ENCODE measurements at places on chromosomes 7 and 10.
A peak's percentile ranks its signal among the peaks of the same experiment; 100 is the strongest.

- no peak for DNase-seq
Observed at GRCh38 chr7:121343302-121343701, 14.5 kb downstream of the WNT16 start.

DNA sequence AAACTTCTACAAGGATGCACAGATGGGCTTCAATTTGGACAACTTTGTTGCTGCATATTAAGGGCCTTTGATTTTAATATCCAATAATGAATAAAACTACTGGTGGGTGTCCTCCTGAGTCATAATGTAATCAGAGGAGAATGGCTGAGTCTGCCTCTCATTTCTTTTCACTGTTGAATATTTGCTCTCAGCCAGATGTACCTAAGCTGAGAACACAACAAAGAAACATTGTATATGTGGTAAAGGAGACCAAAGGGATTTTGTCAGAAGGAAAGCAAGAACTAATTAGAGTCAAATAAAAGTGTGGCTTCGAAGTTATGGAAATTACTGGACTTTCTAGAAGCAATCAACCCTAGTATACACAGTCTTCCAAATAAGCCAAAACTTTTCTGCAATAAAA, 131.0 kb upstream of the BET1 start:
- DNase-seq, result no peak

- no peak for DNase-seq
Observed at GRCh38 chr10:102633287-102633686, 11.0 kb upstream of the TRIM8 start.

- DNase-seq, result no peak
Observed at GRCh38 chr7:100890653-100891567, 1.4 kb upstream of the UFSP1 start.

DNA sequence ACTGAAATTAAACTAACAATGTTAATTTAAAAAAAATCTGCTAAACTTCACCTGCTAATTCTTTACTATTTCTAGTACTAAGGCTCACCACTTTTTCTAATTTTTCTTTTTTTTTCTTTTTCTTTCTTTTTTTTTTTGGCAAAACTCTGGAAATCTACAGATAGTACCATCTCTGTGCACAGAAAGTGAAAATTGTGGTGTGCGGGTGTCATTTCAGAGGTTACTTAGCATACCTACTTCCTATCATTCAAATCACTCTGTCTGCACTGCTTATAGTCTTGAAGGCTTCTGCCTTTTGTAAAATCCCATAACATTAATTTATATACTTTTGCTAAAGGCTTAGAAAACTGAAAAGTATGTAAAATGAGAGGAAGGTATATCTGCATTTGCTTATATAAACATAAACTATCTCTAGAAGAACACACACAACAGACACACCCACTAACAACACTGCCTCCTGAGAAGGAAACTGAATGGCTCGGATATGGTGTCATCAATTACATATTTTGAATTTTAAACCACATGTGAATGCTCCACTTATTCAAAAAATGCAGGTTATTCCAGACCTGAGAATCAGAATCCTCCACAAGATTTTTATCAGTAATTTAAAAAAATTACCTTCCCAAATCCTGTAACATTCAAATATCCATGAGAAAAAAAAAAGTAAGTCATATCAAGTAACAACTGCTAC, 229.5 kb downstream of the PARD3 start:
- DNase-seq, result no peak

GRCh38 chr7:43761938-43762692, 3.6 kb downstream of the BLVRA start:
- DNase-seq, result no peak

DNA sequence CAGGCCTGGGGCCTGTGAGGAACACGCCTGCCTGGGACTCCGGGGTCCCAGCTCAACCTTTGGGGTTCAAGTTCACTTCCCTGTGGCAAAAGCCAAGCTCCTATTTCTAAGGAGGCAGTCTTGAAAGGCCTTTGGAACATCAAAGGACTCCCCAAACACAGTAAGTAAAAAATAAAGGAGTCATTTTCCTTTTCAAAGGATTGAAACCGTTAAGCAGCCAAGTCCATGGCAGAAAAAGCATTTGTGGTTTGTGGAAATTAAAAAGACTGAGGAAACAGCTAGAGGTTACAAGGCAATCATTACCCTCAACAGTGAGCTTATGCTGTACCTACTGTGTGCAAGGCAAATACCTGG, 200.8 kb downstream of the MYOF start:
- no peak for DNase-seq

DNA sequence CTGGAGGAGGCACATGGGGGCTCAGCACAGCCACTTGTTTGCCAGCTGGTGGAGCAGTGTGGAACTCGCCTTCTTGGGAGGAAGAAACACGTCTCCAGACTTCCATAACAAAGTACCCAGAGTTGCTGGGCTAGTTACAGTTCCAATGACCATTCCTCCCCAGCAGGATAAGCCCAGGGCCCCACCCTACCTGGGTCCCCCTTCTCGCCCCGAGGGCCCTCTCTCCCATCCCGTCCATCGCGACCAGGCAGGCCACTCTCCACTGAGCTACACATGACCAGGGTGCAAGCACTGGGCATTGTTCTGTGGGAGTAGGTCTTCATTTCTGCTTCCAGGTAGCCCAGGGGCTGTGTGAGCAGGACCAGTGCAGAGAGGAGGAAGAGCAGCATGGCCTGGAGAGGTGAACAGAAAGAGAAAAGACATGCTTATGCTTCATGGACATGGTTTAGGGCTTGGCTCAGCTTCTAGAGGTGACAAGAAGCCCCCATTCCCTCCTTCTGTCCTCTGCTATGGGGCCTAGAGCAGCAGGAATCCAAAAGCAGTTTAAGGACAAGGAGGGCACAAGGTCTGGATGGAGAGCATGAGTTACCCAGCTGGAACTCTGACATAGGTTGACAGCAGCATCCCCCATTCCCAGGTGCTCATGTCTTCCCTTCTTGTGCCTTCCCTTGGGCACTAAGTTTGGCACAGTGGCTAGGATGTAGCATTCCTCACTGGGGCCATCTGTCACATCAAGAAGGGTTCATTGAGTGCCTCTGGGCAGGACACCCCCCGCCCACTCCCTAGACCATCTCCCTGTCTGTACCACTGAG, 2.4 kb downstream of the SFTPD start:
- DNase-seq, result no peak

DNA sequence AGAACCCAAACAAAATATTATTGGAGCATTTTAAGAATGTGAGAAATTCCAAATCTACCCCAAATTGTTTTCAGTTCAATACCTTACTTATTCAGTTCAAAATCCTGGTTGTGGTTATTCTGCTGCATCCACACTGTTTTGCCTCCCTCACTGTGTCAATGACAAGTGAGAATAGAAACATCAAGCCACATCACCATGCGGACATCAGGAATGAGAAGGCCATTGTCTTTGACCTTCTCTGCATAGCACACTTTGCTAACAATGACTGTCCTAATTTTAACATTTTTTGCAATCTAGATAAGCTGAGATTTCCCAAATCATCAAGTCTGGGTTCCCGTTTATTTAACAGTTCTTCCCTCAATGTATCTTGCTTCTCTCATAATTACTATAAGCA, 93.7 kb downstream of the ELAPOR2 start:
- DNase-seq, result no peak

DNA sequence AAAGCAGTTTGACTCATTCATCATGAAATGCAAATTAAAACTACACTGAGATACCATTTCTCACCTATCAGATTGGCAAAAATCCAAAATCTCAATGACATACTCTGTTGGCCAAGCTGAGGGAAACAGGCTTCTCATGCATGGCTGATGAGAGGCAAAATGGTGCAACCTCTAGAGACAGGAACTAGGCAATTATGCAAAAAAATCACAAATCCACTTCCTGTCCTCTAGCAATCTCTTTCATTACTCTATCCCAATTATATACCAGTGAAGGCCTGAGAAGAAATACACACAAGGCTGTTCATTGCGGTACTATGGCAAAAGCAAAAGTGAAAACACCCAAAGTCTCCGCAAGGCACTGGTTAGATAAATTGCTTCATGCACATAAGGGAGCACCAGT, 25.9 kb upstream of the PTPRN2 start:
- DNase-seq, result no peak

GRCh38 chr7:3028071-3028757, 15.5 kb downstream of the CARD11 start:
- DNase-seq, result no peak

DNA sequence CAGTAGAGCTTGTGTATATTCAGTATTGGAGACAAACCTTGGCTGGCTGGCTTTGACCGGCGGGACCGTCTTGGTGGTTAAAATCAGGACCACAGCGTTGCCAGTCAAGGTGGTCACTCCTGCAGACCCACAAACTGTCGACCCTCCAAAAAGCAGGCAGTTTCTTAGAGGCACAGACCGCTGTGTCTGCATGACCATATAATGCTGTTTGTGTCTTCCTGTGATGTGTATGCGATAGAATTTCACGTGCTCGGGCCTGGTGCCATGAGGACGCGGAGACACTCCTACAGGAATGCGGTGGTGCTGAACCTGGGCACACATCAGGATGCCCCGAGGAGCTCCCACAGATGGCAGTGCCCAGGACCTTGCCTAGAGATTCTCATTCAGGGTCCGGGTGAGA, 34.8 kb downstream of the BNIP3 start:
- DNase-seq, result no peak

- DNase-seq, result no peak
Observed at GRCh38 chr7:124635416-124635815, 130.2 kb downstream of the GPR37 start.

- peak; percentile 25 for DNase-seq
Observed at GRCh38 chr7:114922652-114923402, 933 bp downstream of the MDFIC start.

DNA sequence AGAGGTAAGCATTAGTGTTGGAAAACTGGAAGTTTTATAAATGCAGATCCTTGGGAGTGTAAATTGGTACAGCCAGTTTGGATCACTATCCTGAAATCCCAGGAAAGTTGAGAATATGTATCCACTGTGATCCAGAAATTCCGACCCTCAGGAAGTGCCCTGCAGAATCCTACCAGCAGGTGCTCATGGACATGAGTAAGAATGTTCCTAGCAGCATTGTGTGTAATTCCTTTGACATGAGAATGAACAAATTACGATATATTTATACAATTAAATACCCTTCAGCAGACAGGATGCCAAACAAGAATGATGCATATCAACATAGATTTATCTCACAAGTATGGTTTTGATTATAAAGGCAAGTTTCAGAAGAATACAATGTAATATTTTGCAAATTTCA, 181.6 kb downstream of the XPNPEP1 start:
- no peak for DNase-seq

- DNase-seq, result no peak
Observed at GRCh38 chr7:44681645-44682044, 67.0 kb upstream of the ZMIZ2 start.

GRCh38 chr10:21889477-21890275, 113.9 kb downstream of the DNAJC1 start:
- DNase-seq, result no peak

DNA sequence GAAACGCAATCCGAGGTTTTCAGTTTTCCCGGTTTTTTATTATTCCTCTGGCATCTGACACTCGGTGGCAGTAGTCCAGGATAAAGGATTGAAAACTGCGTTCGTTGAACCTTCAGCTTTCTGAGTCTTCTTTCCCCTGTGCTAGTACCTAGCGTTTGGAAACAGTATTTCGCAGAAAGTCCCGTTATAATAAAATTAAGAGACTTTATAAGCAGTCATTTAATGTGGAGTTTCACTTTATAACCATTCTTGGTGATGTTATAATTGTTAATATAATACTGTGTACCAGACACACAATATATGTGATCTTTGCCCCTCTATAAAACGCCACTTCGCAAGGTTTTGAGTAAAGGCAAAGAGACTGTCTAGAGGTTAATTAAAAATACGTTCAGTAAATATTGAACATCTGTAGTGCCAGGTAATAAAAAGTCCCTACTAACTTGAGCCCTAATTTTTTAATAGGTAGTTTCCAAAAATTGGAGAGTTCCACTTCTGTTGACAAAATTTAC, 874 bp downstream of the CISD1 start:
- DNase-seq, result no peak

DNA sequence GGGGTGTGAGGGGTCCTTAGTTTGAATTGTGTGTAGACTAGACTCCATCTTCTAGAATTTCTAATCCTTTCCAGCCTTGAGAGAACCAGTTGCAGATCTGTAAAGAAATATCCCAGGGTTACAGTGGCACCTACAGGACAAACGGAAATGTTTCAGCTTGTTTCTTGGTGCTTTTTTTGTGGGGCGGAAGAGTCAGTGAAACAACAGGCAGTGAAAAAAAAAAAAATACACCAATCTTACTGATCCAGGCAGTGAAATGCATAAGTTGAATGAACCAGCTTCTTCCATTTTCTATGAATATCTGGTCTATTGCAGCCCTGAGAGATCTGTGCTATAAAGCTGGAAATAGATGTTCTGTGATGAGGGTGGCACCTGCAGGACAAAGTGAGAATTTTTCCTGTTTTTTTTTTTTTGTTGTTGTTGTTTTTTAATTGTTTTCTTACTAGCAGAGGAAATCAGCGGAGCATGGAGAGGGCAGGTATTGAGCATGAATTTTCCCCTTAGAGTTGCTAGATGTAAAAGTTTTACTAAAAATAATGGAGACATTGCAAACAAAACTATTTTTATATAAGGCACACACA, 81.9 kb upstream of the DYNC1I1 start:
- DNase-seq, result no peak

DNA sequence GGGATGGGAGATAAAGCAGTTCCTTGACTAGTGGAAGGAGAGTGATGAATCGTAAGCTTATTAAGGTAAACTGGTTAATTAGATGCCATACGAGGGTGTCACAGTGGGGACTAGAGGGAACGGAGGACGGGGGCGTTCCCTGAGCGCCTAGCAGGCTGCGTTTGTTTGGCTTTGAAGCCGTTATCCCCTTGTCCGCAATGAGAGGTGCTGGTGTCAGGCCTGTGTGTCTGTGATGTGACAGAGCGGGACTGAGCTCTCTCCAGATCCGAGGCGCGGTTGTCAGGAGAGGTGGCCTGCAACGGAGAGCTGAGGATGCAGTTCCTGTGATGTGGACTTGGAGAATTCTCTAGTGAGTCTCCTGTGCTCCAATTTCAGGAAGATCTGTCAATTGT, 60.0 kb upstream of the PRPS1L1 start:
- no peak for DNase-seq
